ENCODE measurements at places on chromosomes 4 and X.

DNA sequence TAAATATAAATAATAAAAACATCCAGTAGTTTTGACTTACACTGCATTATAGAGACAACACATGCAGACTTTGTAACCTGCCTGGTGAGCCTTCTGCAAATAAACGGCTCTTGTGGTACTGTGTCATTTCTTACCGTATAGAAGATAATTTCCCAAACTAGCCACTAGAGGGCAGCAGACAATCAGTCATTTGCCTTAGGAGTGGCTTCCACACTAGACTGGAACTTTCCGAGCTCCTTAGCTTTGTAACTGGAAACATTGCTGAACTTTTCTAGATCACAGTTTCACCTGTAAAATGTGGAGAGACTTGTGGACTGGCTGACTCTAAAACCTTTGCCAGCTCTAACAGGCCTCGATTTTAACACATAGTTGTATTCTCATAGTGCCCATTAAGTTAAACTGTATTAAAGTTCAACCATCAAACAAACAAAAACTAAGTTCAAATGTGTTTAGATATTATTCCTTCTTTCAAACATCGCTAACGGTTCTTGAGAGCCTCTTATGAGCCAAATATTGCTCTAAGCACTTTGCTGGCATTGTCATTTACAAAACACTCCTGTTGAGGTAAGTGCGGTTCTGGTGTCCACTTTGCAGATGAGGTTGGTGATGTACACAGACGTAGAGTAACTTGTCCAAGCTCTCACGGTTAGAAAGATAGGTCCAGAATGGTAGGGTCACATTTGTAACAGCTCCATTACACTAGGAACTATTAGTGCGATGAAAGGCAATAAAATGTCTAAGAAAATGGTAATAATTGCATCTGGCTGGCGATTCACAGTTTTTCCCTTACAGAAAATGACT is 345.5 kb downstream of the ANK2 start:
- no peak overlapping the region for H3K27ac ChIP-seq
- H3K4me3 ChIP-seq = no peak overlapping the region
- H3K36me3 ChIP-seq = no peaks in the 10 kb centered on the region
- H3K27me3 ChIP-seq = no peaks in the 10 kb centered on the region

DNA sequence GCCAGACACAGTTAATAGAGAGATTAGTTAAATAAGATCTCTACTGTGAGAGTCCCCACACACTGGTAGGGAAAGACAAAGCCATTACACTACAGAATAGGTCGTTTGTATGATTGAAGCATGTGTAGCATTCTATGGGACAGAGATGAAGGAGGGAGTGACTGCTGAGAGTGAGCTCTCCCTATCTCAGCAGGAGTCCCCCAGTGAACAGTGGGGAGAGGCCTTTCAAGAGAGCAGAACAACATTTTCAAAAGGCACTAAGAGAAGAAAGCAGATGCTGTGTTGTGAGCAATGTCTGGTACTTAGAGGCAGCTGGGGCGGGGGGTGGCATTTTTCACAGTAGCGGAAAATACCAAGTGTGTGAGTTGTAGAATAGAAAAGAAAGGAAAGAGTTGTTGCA is 413.6 kb downstream of the AFF2 start:
- no peak for DNase-seq
- H3K4me3 ChIP-seq = no peak overlapping the region
- no peaks in the 10 kb centered on the region for H3K27me3 ChIP-seq
- H3K4me1 ChIP-seq = no peaks in the 10 kb centered on the region

- DNase-seq = no peak
- no peaks in the 10 kb centered on the region for H3K36me3 ChIP-seq
- H3K27me3 ChIP-seq = no peaks in the 10 kb centered on the region
- H3K4me3 ChIP-seq = no peak overlapping the region
- peaks cover 1% of the 10 kb centered on the region for H3K4me1 ChIP-seq
Observed at GRCh38 chr4:174365018-174365587, 81.4 kb downstream of the CEP44 start.

GRCh38 chrX:65480960-65481359 is 53.6 kb downstream of the LAS1L start:
- H3K27me3 ChIP-seq = no peaks in the 10 kb centered on the region
- no peaks in the 10 kb centered on the region for H3K36me3 ChIP-seq
- no peaks in the 10 kb centered on the region for H3K4me1 ChIP-seq

DNA sequence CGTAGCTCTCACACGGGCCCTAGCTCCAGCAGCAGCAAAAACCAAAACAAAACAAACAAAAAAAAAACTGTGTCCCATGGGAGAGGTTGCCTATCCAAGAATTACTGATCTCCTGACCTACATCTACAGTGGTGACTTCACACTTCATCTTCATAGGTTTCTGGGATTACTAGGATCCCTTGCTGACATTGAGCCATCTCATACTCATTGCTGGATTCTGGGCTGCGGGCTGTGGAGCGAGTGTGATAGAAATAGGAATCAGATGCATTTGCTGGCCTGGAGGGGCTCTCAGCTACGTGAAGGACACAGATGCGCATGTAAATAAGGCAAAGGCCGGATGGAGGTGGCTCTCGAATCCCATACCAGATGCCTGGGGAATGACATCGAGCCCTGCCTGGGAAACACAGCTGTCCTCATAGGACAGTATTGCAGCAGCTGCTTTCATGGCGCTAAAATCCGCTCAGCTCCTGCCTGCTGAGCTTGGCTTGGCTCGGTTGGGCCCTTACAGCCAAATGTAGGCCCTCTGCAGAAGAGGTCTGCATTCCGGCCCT is 41.7 kb downstream of the CNGA2 start:
- no peak for DNase-seq
- H3K4me3 ChIP-seq = no peak overlapping the region
- H3K27ac ChIP-seq = no peak overlapping the region
- no peaks in the 10 kb centered on the region for H3K4me1 ChIP-seq
- H3K27me3 ChIP-seq = no peaks in the 10 kb centered on the region

DNA sequence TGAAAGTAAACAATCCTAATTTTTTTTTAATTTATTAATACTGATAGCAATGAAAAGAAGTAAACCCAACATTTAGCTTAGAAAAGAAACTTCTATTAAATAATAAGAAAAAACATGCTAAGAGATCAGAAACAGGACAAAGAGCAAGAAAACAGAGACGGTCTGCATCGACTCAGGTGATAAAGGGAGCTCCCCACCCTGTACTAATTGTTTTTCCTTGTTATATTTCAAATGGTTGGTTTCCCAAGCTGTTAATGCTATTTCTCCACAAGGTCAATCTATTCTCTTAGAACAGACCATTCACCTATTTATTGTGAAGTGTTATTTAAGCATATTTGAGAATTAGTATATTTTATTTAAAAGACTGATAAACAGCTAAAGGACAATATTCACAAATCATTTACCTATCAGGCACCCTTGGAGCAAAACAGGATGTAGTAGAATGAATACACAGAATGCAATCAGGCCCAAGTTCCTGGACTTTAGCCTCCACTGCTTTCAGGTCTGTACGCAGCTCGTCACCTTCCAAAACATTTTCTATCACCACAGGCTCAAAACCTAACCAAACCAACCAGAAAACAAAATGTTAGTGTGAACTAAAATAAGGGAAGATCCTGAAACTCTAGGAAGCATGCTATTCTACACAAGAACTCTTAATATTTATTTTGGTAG is 5.5 kb downstream of the SEPSECS start:
- no peak for DNase-seq
- no peak overlapping the region for H3K4me3 ChIP-seq
- no peaks in the 10 kb centered on the region for H3K27me3 ChIP-seq
- H3K27ac ChIP-seq = no peak overlapping the region

- no peaks in the 10 kb centered on the region for H3K27me3 ChIP-seq
- H3K4me3 ChIP-seq = no peak overlapping the region
- no peaks in the 10 kb centered on the region for H3K36me3 ChIP-seq
- no peak overlapping the region for H3K27ac ChIP-seq
- no peaks in the 10 kb centered on the region for H3K4me1 ChIP-seq
- DNase-seq = no peak
Observed at GRCh38 chr4:94882756-94883155, 125.0 kb downstream of the BMPR1B start.

- no peak overlapping the region for H3K4me3 ChIP-seq
- DNase-seq = no peak
- no peaks in the 10 kb centered on the region for H3K27me3 ChIP-seq
- no peaks in the 10 kb centered on the region for H3K36me3 ChIP-seq
- no peaks in the 10 kb centered on the region for H3K4me1 ChIP-seq
Observed at GRCh38 chr4:70583952-70584834, 7.9 kb upstream of the AMBN start.

- H3K36me3 ChIP-seq = no peaks in the 10 kb centered on the region
- no peaks in the 10 kb centered on the region for H3K4me1 ChIP-seq
- H3K27ac ChIP-seq = no peak overlapping the region
- no peak for DNase-seq
Observed at GRCh38 chrX:53795576-53795975, 109.1 kb upstream of the HUWE1 start.

- peaks cover 6% of the 10 kb centered on the region for H3K36me3 ChIP-seq
- no peak for DNase-seq
- no peak overlapping the region for H3K27ac ChIP-seq
Observed at GRCh38 chr4:38684271-38684670, 20.3 kb downstream of the KLF3 start.

- H3K27ac ChIP-seq = no peak overlapping the region
- no peaks in the 10 kb centered on the region for H3K4me1 ChIP-seq
- H3K36me3 ChIP-seq = 0 out of 2 replicates have a peak, but pooled peaks cover 2% of the 10 kb centered on the region
- H3K27me3 ChIP-seq = no peaks in the 10 kb centered on the region
Observed at GRCh38 chrX:41785685-41786084, 61.7 kb downstream of the GPR82 start.

DNA sequence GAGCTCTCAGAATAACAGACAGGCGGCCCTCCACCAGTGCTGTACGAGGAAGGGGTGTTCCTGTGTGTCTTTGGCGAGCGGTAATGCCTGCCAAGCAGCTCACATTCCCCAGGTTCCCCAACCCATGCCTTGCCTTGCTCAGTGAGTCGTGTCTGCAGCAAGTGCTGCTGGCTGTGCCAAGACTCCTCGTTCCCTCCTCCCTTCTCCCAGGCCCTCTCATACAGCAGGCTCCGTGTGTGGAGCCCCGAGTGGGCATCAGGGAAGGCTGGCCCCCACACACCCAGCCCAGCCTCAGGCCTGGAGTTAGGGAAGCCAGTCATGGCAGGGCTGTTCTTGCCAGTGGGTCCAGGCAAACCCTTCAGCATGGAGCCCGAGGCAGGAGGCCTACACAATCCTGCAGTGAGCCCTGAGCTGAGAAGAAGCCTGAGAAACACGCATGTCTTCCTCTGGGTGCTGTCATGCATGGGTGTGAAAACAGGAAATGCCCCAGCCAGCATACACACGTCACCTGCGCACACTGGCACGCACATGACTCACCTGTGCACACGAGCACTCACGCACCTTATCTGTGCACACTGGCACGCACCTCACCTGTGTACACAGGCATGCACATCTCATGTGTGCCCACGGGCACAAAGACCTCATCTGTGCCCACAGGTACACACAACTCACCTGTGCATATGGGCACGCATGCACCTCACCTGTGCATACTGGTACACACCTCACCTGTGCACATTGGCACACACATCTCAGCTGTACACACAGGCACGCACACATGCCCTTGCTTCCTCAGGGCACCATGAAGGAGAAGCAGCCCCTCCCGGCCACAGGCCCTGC is 238.7 kb downstream of the DHRSX start:
- peaks cover 10% of the 10 kb centered on the region for H3K36me3 ChIP-seq
- H3K27me3 ChIP-seq = no peaks in the 10 kb centered on the region
- H3K27ac ChIP-seq = no peak overlapping the region
- H3K4me3 ChIP-seq = no peak overlapping the region

DNA sequence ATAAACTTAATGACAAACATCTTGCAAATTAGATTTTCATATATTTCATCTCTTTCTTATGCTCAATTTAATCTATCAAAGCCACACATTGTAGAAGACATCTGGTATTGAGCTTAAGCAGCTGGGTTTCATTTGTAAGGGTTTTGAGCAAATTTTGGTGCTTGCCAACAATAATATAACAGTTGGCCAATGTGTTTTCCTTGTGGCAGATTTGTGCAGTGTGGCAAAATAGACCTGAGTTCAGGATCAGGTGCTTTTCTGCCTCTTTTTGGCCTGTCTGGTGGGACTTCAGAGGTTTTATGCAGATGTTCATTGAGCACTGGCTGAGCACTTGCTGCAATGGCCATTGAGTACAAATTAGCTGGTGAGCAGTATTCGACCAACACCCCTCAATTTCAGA is 301.9 kb downstream of the BMPR1B start:
- no peak overlapping the region for H3K4me3 ChIP-seq
- no peaks in the 10 kb centered on the region for H3K36me3 ChIP-seq
- no peak overlapping the region for H3K27ac ChIP-seq
- no peak for DNase-seq
- no peaks in the 10 kb centered on the region for H3K27me3 ChIP-seq

DNA sequence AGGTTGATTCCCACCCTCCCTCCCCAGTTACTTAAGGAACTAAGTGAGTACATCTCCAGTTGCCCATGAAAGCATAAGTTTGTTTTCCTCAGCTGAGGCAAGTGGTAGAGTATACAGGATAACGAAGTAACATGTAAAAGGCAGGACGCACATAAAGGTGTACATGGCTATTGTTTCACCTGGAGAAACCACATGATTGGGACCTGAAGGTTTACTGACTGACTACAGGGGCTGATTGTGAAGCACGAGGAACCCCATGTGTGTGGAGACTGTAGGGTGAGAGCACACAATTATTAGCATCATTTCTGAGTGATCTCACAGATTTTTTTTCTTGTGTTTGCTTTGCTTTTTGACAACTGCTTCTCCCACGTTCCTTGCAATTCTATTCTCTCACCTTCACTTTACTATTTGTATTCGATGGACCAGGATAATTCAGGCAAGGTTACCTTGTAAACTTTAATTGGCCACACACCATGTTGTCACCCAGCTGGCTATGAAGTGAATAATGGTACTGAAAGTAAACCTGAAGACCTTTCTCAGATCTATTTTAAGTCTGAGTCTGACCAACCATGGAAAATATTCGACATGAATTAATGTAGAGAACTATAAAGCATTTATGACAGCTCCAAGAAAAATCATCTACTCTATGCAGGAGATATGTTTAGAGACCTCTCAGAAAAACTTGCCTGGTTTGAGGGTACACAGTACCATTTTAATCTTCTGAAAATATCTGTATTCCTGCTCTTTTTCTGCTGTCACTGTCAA is 102.5 kb upstream of the MYOZ2 start:
- no peak overlapping the region for H3K27ac ChIP-seq
- H3K36me3 ChIP-seq = no peaks in the 10 kb centered on the region
- peaks cover 4% of the 10 kb centered on the region for H3K4me1 ChIP-seq
- no peaks in the 10 kb centered on the region for H3K27me3 ChIP-seq
- no peak overlapping the region for H3K4me3 ChIP-seq

GRCh38 chrX:9983441-9983840 is 16.3 kb downstream of the CLDN34 start:
- no peaks in the 10 kb centered on the region for H3K4me1 ChIP-seq
- no peak overlapping the region for H3K4me3 ChIP-seq
- H3K27ac ChIP-seq = no peak overlapping the region
- H3K27me3 ChIP-seq = no peaks in the 10 kb centered on the region
- H3K36me3 ChIP-seq = no peaks in the 10 kb centered on the region

Data from iPS DF 6.9 (cell line).